ENCODE measurements at places on chromosomes 12 and 14. TPM values are rescaled to one million over a fixed set of nuclear protein-coding genes. Genes with fewer than 3 reads are reported as not detected.

The CISTR gene
- not detected for total RNA-seq

The SMIM41 gene
- not detected for total RNA-seq

The OAS1 gene
- total RNA-seq = 2.9 TPM

The BIN2 gene
- not detected for total RNA-seq

The PCED1B gene
- 1.5 TPM for total RNA-seq

The SLCO1C1 gene
- total RNA-seq = 1.9 TPM

The EID3 gene
- 12.7 TPM for total RNA-seq

The ACOT6 gene
- not detected for total RNA-seq

The PTCSC3 gene
- total RNA-seq = not detected

The MIP gene
- total RNA-seq = not detected

The MRPL42 gene
- total RNA-seq = 58.0 TPM
